ENCODE measurements at places on chromosomes 16 and 17.

DNA sequence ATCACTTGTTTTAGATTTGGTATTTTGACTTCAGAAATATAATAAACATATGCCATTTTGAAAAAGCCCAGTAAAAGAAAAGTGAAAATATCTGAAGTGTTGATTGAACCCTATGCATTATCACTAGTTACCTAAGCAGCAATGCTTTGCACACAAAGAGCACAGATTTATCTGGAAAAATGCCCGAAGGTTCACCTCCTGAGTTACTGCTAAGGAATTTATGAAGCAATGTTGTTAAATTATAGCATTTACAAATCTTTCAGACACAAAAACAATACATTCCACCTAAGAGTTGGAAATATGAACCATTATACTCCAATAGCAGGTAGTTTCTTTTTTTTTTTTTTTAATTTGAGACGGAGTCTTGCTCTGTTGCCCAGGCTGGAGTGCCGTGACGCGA lies 38.9 kb upstream of the GHDC start:
- peak; percentile 81 for DNase-seq

DNA sequence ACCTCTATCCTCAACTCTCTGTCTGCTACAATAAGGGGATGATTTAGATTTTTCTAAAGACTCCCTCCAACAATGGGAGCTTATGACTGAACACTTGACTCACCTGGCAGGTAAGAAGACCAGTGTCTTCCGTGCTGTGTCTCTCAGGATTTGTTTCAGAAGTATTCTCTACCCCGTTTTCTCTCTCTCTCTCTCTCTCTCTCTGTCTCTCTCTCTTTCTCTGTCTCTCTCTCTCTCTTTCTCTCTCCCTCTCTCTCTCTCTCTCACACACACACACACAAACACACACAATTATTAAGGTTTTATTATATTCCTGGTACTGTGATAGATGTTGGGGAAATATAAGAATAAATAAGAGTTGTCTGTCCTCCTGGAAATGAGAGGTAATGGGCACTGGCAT lies 263.9 kb downstream of the TOX3 start:
- peak; percentile 57 for DNase-seq

GRCh38 chr16:12803203-12804093 lies at the start of gene CPPED1:
Gene CPPED1, minus strand, starts transcription at chr16:12803887. Its CDS starts 111 bp downstream, at chr16:12803776.
- DNase-seq: peak; percentile 94

DNA sequence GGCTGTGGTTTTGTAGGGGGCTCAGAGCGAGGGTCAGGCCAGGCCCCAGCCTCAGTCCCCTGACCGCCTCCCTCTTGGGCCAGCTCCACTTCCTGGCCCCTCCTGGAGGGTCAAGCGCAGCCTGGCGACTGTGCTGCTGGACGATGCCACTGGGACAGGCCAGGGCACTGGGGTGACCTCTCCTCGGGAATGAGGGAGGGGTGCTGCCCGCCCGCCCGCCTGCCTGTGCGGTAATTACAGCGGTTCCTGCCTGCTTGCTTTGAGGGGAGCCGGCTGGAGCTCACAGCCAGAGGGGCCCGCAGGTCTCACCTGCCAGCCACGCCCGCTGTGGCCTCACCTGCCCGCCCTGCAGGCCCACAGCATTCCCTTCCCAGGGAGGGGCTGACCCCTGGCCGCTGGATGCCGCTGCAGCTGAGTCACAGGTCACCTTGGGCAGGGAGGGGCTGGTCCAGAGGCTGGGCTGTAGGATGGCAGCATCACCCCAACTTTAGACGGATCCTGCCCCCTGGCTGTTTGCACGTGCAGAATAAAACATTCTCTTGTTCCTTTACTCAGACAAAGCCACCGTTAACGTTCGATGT lies 76.7 kb upstream of the CBX4 start:
- peak; percentile 63 for DNase-seq

- DNase-seq: peak; percentile 56
These were observed 109.1 kb upstream of the CDC42EP4 start for GRCh38 chr17:73420897-73421296.

- no peak for DNase-seq
These were observed 505.4 kb upstream of the RBFOX1 start for GRCh38 chr16:6827267-6827666.

DNA sequence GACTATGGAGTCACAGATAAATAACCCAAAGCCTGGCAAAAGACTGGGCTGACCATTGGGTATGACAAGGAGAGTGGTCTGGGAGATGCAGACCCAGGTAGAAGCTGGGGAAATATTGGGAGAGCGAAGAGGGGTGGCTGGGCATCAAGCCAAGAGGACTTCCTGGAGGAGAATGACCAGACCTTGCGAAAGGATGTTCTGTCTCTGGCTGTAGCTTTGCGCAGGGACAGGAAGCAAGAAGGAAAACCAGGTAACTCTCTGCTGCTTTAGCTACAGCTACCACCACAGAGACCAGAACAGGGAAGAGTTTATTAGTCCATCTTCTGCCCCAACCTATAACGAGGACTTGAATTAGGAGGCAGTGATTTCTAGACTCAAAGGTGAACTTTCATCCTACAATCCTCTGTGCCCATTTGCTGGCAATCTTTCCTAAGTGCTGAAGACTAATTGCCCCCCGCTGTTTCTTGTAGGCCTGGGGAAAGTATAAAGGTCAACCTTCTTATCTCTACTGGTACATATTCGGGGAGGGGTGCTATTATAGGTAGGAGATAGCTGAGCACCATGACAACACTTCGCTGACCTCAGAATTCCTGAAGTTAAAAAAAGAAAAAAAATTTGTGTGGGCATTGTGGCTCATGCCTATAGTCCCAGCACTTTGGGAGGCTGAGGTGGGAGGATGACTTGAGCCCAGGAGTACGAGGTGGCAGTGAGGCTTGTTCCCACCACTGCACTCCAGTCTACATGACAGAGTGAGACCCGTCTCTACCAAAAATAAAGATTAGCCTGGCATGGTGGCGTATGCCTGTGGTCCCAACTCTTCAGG lies 19.1 kb upstream of the KIFC3 start:
- no peak for DNase-seq
